ENCODE measurements at places on chromosomes 12 and 14. TPM values are rescaled to one million over a fixed set of nuclear protein-coding genes. Genes with fewer than 3 reads are reported as not detected.
A peak's percentile ranks its signal among the peaks of the same experiment; 100 is the strongest.

The BAZ1A gene
- 38.1 TPM for total RNA-seq

DNA sequence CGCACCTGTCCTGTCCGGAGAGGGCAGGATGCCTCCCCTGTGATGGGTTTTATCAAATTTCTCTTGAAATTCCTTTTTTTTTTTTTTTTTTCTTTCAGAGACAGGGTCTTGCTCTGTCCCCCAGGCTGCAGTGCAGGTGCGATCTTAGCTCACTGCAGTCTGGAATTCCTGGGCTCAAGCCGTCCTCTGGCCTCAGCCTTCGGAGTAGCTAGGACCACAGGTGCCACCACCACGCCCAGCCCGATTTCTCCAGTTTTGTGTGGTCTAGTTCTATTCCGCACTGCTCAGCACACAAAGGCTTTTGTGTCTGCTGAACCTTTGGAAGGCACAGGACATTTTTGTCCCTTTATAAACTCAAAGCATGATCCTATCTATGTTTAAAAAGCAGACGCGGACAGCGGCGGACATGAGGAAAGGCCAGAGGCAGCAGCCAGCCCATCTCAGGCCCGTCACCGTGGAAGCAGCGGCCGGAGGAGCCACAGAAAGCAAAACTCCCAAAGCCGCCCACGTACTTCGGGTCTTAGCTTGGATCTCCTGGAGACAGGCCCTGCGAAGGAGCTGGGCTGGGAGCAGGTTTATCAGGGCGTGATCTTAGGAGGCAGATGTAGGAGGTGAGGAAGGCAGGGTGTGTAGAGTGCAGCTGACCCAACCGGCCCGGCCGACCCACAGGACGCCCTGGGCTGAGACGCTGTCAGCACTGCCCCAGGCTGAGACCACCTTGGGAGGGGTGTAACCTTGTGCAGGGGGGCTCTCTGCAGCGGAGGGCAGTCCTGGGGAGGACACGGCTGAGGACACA is 30.9 kb upstream of the FBRSL1 start:
- no peak for DNase-seq

The TMCC3 gene
- 4.8 TPM for total RNA-seq

DNA sequence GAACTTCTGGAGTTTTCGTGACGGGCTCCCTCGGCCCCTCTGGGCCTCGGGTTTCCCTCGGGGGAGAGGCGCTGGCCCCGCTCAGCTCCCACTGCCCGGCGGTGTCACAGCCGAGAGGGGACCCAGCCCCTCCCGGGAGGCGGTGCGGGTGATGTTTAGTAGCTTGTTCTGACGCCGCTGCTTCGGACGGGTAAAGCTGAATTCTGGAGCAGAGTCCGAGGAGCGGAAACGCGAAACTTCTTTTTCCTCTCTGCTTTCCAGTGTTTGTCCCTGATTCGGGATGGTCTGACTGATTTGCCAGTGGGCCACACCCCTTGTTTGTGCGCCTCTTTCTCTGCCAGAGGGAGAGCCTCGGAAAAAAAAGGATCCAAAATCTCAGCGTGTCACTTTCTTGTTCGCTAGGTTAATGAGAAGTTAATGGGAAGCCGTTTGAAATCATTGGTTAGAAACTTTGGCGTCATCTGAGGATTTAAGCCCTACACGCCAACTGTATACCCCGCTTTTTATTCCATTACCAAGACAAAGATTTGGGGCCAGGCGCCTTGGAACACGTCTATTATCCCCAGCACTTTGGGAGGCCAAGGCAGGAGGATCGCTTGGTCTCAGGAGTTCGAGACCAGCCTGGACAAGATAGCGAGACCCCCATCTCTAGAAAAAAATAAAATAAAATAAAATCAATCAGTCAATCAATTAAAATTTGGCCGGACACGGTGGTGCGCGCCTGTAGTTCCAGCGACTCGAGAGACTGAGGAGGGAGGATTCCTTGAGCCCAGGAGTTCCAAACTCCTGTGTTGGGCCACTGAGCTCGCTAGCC is 756 bp downstream of the TULP3 start:
- peak; percentile 22 for DNase-seq

DNA sequence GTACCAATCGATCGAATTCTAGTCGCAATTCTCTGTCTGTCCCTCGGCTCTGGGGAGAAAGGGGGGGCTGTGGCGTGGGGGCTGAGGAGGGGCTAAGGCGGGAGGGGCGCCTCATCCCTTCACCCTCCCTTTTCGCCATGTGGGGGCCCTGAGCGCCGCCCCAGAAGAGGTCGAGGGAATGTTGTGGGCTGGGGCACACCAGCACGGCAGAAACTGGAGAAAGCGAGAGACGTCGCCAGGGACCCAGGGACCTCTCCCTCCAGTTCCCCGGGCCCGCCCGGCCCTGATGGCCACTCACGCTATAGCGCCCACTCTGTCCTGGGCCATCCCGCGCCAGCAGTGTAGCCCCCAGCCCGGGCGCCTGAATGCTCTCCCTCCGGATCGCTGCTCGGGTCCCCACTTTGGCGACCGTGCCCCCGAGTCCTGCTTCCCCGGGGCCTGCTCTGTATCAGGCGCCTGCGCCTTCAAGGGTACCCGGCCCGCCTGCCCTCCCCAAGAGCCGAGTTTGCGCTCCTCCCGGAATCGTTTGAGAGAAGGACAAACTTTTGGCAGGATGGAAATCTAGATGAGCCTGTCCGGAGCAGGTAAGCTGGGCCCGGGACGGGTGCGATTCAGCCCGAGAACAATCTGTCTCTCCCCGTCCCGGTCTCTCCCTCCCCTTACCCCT is 62.6 kb downstream of the SMUG1 start:
- no peak for DNase-seq

The BATF gene
- total RNA-seq, result 5.7 TPM

All from dermis microvascular lymphatic vessel endothelial cell (primary cell).